ENCODE measurements at places on chromosomes 4 and X.

DNA sequence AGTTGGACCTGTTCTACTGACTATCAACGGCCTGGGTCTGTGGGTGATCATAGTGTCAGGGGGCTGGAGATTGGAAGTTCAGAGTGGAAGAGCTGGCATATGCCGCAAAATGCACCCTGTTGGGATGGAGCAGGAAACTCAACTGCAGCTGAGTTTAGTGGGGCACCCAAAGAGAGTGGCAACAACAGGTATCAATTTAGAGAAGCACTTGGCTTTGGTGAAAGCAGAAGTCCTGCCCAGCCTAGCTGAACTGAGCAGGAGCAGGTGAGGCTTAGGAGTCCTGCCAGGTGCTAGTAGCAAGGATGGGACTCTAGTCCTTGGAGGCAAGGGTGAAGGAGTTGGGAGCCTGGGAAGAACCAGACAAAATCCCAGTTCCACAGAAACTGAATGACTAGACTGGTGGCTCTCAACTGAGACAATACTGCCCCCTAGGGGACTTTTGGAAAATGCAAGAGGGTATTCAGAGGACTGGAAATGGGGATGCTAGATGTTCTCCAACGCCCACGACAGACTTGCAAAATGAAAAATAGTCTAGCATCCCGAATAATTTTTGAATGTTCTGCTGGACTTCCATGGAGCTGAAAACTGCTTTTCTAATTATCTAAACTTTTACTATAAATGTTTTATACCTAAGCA, 49.4 kb downstream of the RTL9 start:
- no peak for DNase-seq

DNA sequence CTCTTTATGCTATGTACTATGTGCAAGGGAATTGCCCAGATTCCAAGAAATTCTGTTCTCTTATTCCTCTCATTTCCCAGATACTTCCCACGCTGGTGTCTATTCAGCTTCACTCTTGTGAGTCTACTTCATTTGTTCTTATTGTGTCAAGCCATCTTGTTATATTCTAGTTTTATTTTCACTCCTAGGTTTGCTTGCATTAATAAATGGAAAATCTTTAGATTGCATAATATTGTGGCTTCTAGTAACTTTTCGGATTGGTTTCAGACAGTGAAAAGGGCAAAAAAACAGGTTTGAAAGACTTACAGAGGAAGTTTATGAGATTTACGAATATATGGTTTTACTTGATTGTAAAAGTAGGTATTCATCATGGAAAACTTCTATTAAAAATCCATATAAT, 128.4 kb downstream of the BTC start:
- DNase-seq, result no peak

GRCh38 chr4:47668810-47669408, 169.0 kb downstream of the CORIN start:
- DNase-seq, result no peak

- no peak for DNase-seq
These were observed 35.7 kb downstream of the FRAS1 start for GRCh38 chr4:78092850-78093249.

DNA sequence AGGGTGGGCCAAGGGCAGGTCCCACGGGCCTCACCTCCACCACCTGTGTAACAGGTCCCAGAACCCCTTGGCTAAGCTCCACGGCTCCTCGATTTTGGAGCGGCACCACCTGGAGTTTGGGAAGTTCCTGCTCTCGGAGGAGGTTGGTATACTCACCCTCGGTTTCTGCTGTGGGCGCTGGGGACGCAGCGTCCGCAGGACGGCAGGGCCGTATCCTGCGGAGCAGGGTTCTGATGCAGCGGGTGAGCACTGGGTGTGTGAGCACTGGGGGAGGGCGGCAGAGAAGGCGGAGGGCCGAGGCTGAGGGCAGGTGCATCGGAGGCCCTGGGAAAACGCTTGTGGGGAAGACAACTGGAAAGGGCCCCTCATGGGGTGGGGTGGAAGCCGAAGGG, 11.0 kb downstream of the ATP5ME start:
- no peak for DNase-seq

DNA sequence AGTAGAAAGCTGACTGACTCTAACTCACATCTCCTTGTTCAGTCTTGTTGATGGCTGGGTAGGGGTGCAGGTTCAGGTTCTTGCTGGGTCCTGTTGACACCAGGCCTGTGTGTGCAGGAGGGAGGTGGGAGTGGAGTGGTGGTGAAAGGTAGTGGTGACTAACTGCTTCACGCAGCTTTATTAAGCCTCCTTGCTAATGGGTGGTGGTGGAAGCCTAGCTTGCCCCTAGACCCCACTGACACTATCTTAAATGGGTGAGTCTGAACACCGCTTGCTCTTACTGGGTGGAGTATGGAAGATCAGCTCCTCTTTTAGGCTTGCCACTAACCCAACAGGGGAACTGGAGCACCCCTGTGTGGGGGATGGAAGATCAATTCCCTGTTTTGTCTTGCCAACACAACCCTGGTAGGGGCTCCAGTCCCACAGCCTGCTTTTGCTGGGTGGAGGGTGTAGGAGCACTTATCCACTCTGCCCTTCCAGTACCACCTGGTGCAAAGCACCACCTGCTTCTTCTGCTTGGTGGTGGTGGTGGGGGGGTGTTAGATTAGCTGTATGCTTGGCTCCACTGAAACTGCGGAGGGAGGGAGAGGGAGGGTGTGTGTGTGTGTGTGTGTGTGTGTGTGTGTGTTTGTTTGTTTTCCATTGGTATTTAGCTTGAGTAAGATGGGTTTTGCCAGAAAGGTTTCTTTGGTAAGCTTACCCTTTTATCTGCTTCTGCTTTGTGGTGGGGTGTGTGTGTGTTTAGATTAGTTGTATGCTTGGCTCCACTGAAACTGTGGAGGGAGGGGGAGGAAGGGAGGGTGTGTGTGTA, 25.6 kb downstream of the KDM6A start:
- no peak for DNase-seq

DNA sequence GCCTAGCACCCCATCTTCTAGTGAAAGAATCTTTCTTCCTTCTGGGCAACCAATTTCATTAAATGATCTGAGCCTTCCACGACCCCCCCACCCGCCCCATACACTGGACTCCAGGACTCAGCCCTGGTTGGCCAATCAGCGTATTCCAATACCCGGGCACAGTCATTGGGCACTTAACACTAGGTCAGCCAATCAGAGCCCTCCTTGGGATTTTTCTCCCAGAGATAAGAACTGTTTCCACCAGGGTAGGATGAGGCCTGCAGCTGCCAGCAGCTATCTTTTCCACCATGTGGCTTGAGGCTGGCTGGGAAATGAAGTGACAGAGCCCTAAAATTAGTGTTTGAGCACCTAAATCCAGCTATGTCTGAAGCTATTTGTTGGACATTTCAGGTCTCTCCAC, 418.8 kb downstream of the BCOR start:
- DNase-seq, result no peak

DNA sequence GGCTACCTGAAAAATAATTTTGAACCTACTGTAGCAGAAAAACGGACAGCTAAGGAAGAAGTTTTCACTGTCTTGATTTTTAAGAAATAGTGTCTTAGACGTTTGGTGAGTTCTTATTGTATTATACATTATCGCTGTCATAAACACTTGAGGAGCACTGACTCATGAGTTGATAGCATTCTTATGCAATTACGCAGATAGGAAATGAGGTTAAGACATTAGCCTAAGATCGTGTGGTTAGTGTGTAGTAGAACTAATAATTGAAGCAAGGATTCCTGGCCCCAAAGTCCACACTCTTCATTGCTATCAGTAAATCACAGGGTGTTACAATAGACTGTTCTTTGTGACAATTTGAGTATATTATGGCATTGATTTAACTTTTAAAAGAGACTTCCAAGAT, 238.1 kb downstream of the ARAP2 start:
- no peak for DNase-seq

DNA sequence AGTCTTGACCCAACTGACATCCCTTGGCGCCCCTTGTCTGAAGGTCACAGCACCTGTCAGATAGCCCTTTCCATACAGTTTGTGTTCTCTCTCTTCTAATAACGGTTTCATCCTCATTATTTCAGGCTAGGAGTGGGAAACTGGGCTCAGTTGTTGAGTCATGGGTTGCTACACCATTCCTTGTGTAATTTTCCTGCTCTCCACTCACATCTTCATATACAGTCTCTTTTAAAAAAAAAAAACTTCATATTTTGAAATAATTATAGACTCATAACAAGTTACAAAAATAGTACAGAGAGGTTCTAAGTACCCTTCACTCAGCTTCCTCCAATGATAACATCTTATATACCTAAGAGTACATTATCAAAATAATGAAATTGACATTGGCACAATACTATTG, 60.2 kb upstream of the GRPR start:
- DNase-seq, result no peak

- DNase-seq, result no peak
These were observed 12.4 kb downstream of the BOD1L1 start for GRCh38 chr4:13615161-13615560.

DNA sequence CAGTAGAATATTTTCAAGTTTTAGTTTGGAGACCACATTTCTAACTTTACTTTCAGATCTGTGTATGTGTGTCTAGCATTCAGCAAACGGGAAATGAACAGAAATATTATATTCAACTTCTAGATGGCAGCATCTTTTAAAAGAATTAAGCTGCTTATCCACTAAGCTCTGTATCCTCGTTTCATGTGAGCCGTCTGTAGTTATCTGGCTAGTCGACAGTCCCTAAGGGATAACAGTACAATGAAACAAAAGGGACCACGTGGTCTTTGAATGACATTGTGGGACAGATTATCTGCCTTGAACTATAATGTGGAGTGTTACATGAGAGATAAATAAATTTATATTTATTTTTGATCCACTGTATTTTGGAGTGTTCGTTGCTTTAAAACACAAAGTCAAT, 35.8 kb upstream of the PRSS12 start:
- DNase-seq, result no peak

GRCh38 chr4:3674479-3674851, 91.7 kb upstream of the ADRA2C start:
- DNase-seq, result no peak

DNA sequence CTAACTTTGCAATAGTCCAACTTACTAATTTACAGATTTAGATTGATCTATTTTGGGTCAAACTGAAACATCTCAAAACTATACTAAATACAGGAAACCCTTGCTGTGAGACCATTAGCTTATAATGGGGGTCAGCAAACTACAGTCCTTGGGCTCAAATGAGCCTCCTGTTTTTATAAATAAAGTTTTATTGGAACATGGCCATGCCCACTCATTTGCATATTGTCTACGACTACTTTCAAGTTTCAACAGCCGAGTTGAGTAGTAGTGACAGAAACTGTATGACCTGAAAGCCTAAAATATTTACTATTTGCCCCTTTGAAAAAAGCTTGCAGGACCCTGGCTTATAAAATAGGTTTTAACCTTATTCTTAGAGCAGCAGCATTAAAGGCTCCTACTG, 92.4 kb downstream of the C4orf51 start:
- no peak for DNase-seq

- DNase-seq, result no peak
These were observed 33.4 kb downstream of the RUFY3 start for GRCh38 chr4:70754990-70755688.

- DNase-seq, result no peak
These were observed 241.3 kb downstream of the CFAP299 start for GRCh38 chr4:80576796-80577195.

GRCh38 chr4:69095301-69095731, 958 bp upstream of the UGT2B7 start:
- no peak for DNase-seq

DNA sequence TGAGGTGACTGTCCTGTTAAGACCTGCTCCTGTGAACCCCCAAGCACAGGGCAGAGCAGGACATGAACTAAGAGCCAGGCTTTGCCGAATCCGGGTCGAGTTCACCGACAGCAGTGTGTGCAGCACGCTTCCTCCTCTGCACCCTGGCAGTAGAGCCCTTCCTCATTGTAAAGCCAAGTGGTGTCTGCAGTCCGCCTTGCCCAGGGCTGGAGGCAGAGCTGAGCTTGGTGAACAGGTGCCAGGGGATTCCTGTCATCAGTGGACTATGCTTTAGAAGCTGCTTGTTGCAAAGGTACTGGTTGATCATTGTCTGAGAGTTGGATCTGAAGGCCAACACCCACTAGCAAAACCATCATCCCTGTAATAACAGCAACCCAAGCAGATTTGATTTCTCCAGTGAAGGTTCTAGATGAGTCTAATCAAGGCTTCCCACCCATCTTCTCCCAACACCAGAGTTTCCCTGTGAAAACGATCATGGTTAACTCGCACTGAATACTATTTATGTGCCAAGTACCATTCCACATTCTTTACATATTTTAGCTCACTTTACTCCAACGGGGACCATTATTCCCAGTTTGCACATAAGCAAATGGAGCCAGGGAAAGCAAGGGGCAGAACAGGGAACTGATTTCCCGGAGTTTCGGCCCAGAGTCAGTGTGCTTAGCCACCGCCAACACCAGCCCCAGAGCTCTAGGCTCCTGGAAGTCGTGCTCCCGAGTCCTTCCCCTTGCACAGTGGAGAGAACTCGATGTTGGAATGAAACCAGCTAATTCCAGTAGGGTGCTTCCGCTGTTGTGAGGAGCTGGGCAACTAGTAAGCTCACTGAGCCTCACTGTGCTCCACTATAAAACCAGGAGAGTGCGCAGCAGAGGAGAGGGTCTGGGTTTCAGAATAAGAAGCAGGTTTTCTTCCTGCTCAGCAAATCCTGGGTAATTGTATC, 1.4 kb upstream of the SLC34A2 start:
- DNase-seq, result no peak

DNA sequence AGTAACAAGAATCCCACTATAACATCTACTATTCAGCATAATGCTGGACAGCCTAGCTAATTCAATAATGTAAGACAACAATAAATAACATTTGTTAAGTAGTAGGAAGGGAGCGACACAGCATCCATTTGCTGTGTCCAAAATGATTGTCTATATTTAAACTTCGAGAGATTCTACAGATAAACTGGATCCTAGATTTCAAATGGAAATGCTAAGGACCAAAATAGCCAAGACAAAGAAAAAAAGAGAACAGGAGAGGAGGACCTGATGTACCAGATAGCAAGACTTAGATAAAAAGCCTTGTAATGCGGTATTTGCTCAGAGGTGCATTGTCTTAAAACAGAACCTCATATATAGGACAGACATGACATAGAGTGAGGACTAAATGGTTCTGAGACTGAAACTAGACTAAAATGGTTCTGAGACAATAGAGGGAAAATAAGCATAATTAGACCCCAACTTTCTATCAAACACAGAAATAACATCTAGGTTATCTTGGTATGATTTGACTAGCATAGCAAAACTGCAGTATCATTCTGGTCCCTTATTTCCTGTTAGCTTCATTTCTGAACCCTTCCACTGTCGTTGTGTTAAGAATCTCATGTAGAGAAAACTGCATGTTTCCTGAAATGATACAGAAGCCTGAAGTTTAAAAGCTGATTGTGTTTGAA, 3.8 kb downstream of the HPGDS start:
- no peak for DNase-seq

- no peak for DNase-seq
These were observed 105.8 kb upstream of the EGFL6 start for GRCh38 chrX:13463608-13464007.

DNA sequence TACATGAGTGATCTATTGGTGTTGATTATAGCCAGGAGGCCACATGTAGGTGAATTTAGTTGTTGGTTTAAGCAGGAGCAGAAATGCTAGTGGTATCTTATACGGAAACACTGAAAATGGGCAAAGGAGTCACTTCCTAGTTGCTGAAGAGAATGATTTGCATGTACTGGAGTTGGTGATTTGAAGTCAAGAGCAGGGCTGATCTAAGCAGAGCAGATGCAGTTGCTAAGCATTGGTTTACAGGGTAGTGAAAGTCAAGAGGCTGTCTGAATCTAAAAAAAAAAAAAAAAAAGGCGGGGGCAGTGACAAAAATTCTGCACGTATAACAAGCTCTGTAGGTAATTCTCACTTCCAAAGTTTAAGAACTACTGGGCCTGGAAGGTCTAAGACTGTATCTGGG, 90.4 kb upstream of the HPRT1 start:
- DNase-seq, result no peak

- DNase-seq, result no peak
These were observed 34.1 kb downstream of the DLG3 start for GRCh38 chrX:70478526-70479245.
